ENCODE measurements at places on chromosomes 4 and X.

- DNase-seq = no peak
Observed at GRCh38 chrX:13868591-13868990, 51.7 kb upstream of the GPM6B start.

GRCh38 chrX:38494239-38494823 lies 67.0 kb upstream of the TSPAN7 start:
- no peak for DNase-seq

DNA sequence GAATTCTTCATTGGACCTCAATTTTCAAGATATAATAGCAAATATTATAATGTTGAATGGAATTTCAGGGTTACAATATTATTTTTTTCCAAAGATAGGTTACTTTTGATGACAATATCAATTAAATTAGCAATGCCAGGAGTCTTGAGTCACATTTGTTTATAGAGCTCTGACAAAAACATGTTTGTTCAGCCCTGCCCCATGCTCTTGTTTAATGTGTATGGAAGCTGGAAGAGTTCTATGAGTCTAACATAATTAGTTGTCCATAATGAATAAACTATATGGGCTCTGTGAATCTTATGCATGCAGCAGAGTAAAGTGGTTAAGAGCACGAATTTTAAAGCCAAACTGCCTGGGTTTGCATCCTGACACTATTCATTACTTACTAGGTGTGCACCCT lies 22.9 kb upstream of the ALB start:
- DNase-seq = no peak

GRCh38 chr4:27016551-27016950 lies 155.9 kb downstream of the STIM2 start:
- DNase-seq = no peak

DNA sequence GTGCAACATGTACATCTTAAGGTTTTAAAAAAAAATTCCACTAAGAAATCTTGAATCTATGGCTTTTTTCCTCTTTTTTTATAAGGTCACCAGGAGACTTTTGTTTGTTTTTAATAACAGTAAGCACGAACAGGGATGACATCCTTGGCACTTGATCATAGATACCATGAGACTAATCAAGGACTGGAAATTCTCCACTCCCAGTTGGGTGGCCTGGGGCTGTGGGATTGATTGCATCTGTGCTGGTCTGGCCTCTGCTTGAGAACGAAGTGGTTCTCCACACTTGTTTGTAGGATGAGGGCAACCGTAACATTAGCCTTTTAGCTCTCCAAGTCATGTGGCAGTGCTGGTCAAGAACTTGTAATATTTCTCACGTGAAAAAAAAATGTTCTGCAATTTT lies 35.4 kb downstream of the SNX25 start:
- DNase-seq = no peak

All from activated CD8-positive, alpha-beta memory T cell treated with anti-CD3 and anti-CD28 coated beads for 1 hour (primary cell).